ENCODE measurements at places on chromosomes 3 and 15.

- DNase-seq = no peak
These were observed 15.7 kb upstream of the AEN start for GRCh38 chr15:88605189-88606069.

- no peak for DNase-seq
These were observed 7.8 kb downstream of the CAMK1 start for GRCh38 chr3:9761919-9762318.

DNA sequence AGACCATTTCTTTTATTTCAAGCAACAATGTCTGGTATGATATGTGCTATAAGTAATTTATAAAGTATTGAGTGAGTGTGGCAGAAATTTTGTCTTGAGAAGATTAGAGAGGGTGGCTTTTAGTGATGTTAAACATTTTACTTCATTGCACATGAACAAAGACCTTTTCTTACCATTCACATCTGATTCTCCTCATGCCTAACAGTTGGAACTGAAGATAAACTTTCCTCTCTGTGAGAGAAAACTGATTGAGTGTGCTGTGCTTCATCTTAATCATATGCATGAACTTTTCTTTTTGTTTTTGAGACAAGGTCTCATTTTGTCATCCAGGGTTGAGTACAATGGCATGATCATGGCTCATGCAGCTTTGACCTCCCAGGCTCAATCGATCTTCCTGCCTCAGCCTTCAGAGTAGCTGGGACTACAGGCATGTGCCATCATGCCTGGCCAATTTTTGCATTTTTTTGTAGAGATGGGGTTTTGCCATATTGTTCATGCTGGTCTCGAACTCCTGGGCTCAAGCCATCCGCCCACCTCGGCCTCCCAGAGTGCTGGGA, 377.7 kb upstream of the GOLIM4 start:
- DNase-seq = no peak

DNA sequence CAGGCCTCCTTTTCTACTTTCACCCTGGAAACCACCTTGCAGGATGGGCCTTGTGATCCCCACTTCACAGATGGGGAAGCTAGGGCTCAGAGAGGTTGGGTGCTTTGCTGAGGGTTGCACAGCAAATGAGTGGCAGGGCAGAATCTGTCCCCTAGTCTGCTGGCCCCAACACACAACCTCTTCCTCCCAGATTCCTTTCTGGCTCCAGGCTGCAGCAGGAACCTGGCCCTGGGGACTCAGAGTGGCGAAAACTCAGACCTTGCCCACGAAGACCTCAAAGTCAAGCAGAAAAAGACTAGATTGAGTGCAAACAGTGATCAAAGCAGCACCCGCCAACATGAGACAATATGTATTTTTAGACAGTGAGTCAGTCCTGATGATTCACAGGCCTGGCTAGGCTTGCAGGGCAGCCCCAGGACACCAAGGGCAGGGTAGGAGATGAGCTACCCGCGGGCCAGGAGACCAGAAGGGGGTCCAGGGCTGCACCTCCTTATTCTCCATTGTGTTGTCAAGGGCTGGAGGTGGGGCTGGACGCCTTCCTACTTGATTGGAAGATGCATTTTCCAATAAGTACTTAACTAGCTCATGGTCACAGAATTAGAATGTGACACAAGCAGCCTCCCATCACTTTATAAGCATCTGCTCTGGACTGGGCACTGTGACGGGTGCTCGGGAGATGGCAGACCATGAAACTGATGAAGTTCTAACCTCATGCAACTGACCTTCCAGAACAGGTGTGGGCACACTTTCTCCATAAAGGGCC, 23.9 kb downstream of the GOLGA6L2 start:
- no peak for DNase-seq

DNA sequence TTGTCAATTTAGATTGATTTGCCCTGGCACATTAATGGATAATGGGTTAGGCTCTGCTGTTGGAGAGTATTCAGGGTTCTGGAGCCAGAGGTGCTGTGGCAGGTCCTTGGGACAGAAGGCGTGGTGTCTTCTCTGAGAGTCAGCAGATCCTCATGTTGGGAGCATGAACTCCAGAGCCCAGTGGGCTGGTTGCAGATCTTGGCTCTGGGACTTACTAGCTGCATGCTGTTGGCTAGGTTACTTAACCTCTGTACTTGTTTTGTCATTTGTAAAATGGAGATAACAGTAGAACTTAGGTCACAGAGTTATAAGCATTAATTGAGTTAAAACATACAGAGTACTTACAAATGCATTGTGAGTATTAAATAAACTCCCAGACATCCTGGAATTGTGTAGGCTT, 77.6 kb downstream of the CCK start:
- DNase-seq = no peak

DNA sequence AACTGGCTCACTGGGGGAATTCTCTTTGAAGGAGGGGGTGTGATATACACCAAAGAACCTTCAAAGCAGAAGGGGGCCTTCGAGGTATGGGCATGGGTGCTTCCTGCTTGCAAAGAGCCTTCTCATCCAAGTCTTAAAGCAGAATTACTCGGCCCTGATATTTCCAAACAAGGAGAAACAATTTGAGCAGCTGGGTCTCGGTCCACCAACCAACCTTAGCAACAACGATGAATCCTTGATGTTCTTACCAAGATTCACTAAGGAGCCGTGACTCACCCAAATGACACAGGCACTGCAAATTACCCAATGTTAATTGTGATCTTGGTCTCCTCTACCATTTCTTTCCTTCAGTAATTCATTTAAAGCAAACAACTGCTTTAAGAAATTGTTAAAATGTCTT, 7.7 kb downstream of the HOMER2 start:
- DNase-seq = no peak

Data from KG1 (cell line).